ENCODE measurements at places on chromosomes 16 and 17.

- no peak for DNase-seq
Measured at GRCh38 chr16:83842756-83843507, 35.2 kb downstream of the HSBP1 start.

GRCh38 chr16:1437606-1438005, 6.7 kb downstream of the PERCC1 start:
- no peak for DNase-seq

- DNase-seq: no peak
Measured at GRCh38 chr16:67207249-67208091, 8.5 kb downstream of the ELMO3 start.

- DNase-seq: no peak
Measured at GRCh38 chr17:66715076-66715675, 119.7 kb upstream of the CACNG5 start.

- no peak for DNase-seq
Measured at GRCh38 chr17:74918906-74919305, 4.1 kb downstream of the USH1G start.

- no peak for DNase-seq
Measured at GRCh38 chr17:21475571-21475970, 99.4 kb downstream of the KCNJ12 start.

DNA sequence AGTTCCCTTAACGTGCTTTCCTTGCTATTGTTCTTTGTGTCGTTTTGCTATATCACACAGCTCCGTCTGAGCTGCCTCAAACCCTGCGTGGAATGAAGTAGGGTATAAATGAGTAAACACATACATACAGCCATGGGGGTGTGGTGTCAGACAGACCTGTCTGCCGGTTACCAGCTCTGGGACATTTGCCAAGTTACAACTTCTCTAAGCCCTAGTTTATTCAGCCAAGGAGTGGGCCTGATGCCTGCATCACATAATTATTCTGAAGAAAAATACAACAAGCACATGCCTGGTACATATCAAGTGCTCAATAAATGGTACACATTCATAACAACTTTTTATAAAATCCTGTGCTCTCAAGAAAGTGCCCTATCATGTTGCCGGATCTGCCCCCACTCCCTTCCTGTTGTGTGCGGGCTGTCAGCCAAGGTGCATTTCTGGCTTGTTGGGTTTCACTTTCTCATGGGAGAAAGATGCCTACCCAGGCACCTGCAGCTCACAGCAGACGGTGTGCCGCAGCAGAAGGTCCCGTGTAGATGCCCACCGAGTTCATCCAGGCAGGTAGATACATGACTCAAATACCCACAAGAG, 30.5 kb downstream of the SMPD3 start:
- peak; percentile 46 for DNase-seq

DNA sequence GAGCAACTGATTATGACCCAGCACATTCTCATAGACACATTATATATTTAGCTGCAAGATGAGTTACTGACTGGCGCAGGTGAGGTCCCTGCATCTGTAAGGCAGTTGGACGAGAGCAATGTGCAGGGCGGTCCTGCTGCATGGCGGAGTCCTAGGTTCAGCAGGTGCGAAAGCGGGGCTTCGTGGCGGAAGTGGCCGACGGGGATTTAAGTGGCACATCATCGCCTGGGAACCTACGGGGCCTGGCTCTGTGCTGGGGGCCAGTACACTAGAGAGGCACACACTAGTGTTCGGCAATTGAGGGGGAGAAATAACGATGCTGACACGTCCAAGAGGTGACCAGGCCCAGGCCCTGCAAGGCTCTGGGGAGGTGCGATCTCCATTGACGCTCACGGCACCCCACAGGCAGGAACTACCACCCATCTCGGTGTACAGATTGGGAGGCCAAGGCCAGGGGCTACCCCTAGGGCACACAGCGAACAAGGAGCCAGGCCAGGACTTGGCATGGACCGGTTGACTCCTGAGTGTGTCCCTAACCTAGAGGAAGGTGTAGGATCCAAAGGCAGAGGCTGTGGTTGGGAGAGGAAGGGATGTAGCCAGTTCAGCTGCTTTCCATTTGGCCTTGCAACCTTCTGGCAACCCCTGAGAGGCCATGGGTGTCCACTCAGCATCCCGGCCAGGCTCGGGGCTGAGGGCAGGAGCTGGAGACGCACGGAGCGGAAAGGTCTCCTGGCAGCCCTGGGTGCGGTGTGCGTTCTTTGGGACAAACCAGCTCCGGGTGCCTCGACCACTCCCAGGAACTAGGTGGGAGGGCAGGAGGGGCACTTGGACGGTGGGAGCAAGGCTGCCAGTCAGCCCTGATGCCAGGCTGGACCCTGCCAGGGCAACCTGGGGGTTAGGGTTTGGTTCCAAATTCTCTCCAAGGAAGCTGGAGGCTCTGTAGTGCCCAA, 103.9 kb upstream of the CREBBP start:
- DNase-seq: no peak

DNA sequence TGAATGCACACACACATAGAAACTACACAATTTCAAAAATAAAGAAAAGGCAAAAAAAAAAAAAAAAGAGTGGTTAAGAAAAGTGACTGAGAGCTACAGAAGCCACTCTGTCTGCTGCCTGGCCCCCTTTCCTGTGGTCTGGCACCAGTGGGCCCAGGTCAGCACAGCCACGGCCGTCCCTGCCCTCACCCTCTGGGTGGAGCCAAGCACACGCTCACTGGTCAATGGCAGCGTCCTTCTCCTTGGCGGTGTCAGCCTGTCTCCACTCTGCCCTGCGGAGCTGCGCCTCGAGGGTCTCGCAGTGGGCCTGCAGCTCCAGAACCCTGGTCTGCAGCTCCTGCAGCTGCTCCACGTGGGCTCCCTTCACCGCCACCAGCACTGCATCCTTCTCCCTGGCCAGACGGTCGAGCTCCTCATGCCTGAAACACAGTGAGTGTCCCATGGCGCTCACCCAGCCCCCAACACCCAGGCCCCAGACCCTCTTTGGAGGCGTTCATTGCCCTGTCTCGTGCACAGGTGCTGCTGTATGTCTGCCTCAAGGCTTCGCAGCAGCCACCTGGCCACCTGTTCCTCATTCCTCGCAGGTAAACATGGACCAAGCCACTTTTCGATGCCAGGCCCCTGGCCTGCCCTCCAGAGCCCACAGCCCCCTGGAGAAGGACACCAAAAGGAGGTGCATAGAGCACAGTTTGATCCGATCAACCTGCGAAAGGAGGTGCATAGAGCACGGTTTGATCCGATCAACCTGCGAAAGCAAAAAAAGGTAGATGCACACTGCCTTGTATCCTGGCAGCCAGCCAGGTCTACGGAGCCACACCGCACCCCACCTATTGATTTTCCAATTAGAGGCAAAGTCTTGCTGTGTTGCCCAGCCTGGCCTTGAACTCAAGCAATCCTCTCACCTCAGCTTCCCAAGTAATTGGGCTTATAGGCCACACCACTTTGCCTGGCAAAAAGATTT, 24.4 kb downstream of the CCDC57 start:
- no peak for DNase-seq

DNA sequence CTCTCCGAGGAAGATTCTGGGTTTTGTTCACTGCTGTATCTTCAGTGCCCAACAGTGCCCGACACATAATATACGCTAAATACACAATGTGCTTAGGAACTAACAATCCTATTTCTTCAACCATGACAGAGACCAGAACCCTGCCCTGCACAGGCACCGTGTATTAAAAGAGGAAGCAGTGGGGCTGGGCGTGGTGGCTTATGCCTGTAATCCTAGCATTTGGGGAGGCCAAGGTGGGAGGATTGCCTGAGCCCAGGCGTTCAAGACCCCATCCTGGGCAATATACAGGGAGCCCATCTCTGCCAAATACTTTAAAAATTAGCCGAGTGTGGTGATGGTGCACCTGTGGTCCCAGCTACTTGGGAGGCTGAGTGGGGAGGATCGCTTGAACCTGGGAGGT, 19.3 kb downstream of the ARL2BP start:
- DNase-seq: no peak

GRCh38 chr17:33469911-33470310, 176.8 kb upstream of the ASIC2 start:
- DNase-seq: no peak

GRCh38 chr17:37283414-37283961, 92.3 kb upstream of the C17orf78 start:
- no peak for DNase-seq

DNA sequence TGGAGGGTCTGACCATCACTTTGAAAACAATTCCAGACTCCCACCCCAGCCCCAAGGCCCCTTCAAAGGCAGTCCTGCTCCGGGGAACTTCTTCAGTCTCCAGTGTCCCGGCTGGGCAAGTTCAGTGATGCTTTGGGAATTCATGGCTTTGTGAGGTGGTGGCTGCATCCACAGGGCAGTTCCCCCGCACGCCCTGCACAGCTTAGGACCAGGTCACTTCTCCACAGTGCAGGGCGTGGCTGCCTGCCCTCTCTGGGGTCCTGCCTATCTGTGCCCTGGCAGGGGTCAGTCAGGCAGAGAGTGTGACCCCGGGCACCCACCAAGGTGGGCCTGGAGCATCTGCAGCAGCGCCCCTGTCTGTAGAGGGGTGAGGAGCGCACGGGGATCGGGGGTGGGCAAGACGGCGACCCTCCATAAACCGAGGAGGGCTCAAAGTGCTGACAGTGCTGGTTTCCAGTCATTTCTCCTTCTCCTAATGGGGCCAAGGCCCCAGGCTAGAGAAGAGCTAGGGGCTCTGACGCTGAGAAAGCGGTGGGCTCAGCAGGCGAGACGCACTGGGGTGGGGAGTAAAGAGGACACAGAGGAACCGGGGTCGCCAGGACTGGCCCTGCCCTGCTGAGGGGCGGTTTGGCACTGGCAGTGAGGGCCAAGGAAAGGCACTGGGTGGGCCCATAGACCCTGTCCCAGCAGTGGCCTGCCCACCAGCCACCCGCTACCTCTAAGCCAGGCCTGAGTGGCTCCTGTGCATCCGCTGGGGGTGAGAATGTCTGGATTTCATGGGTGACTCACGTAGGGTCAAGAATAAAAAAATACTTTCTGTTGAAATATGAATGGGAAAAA, 4.2 kb upstream of the ARHGAP27 start:
- no peak for DNase-seq

- no peak for DNase-seq
Measured at GRCh38 chr16:4241258-4241927, 487 bp downstream of the SRL start.

DNA sequence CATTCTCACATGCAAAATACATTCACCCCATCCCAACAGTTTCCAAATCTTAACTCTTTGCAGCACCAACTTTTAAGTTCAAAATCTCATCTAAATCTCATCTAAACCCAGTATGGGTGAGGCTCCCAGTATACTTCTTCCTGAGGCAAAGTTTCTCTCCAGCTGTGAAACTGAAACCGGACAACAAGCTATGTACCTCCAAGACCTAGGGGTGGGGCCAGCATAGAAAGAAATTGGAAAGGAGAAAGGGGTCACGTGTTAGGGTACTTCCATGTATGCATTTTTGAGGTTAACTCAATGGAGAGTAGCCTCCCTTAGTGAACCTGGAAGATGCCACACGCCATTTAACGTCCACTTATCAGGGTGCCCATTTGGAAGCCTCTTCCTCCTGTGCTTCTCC, 23.9 kb upstream of the LRRC75A start:
- no peak for DNase-seq

GRCh38 chr17:5592382-5592781, 8.1 kb upstream of the NLRP1 start:
- no peak for DNase-seq

- no peak for DNase-seq
Measured at GRCh38 chr16:81366316-81366932, 51.7 kb downstream of the GAN start.

- no peak for DNase-seq
Measured at GRCh38 chr16:31085873-31086628, 2.7 kb downstream of the PRSS53 start.

- DNase-seq: no peak
Measured at GRCh38 chr16:49399594-49400364, 26.2 kb downstream of the C16orf78 start.

- DNase-seq: no peak
Measured at GRCh38 chr16:88428616-88429386, 24.3 kb upstream of the ZFPM1 start.

DNA sequence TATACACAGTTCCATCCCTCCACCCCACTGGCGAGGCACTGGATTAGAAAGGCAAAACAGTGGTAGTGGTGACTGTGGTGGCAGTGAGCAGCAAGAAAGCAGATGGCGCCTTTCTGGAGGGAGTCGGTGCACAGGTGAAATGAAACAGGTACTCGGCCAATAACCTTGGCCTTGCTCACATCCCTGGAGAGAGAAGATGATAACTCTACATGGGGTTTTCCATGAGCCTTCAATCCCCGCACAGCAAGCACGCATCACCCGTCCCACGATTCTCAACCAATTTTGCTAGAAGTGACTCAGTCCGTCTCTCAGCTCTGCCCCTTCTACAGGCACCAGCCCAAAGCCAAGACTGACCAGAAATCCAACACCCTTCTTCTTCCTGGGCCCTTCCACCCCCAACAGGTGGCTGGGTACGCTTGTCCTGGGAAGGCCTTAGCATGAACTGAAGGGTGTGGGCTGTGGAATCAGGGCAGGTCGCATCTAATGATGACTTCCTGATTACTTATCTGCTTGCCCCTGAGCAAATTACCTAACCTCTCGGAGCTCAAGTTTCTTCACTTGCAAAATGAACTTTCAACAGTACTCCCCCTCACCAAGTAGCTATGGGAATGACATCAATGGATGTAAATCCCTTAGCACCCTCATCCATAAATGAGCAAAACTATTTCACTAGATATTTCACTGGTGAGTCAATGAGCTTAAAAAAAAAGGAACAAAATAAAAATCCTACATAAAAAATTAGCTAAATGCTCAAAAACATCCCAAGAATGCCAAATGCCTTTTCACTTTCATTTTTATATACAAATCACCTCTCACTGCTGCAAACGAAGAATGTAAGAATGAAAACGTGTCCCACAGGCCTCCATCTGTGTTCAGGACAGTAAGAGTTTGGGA, 18.0 kb downstream of the XPO6 start:
- no peak for DNase-seq

GRCh38 chr17:73711184-73711583, 66.9 kb upstream of the SDK2 start:
- no peak for DNase-seq

GRCh38 chr16:680967-681745, 946 bp downstream of the STUB1 start:
- no peak for DNase-seq

- peak; percentile 12 for DNase-seq
Measured at GRCh38 chr16:24668481-24669061, 60.9 kb upstream of the TNRC6A start.

GRCh38 chr16:67173808-67174705, 3.7 kb downstream of the NOL3 start:
- DNase-seq: peak; percentile 47

DNA sequence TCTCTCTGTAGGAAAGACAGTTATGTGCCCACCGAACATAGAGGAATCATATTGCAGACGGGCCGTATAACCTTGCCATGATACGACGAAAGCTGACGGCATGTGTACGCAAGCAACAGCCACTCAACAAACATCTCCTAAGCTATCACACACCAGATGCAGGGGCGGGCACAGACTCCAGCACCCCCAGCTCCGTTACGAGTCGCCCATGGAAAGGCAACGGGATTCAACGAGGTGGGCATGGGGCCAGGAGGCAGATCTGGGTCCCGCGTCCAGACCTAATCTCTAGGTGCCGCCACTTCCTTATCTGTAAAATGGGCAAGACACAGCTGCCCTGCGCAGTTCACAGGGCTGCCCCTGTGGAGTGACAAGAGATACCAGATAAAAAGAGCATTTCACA, 35.6 kb downstream of the ABR start:
- DNase-seq: no peak
